ENCODE measurements at places on chromosomes 13 and 19.

DNA sequence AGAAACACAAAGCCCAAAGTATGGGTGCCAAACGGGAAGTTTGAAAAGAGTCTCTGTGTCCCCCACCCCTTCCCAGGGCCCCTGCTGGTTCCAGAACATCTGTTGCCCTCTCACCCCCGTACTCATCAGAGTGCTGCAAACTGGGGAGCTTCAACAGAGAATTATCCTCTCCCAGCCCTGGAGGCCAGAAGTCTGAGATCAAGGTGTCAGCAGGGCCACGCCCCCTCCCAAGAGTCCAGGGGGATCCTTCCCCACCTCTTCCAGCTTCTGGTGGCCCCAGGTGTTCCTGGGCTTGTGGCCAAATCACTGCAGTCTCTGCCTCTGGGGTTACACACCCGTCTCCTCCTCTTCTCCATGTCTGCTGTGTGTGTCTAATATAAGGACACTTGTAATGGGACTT is 183.4 kb downstream of the PTPRS start:
- no peak for DNase-seq

- DNase-seq, result no peak
These were observed 56.9 kb downstream of the RFC3 start for GRCh38 chr13:33874871-33875270.

DNA sequence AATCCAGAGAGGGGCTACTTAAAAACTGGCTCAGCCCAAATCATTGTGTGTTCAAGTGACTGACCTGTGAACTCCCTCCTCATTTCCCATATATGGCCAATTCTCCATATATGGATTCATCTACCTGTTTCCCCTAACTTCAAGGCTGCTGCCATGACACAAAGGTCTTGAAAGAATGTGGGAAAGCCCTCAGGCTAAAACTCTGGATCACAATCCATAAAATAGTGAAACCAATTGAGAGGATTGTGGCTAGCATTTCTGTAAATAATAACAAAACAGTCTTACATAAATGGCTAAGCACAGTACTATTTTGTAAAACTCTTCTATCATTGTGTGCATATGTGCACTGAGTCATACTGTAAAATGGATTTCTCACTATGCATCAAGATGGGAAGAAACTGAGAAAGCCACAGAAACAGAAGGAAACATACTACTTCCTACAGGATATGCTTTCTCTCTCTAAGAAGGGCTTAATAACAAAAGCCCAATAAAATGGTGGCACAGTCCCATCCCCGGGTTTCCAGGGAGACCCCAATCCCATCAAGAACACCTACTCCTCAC is 80.5 kb downstream of the FOXO1 start:
- DNase-seq, result peak; percentile 50

- DNase-seq, result no peak
These were observed 23.4 kb upstream of the GATAD2A start for GRCh38 chr19:19382118-19382517.

- DNase-seq, result no peak
These were observed 137.2 kb downstream of the CYSLTR2 start for GRCh38 chr13:48790966-48791365.

DNA sequence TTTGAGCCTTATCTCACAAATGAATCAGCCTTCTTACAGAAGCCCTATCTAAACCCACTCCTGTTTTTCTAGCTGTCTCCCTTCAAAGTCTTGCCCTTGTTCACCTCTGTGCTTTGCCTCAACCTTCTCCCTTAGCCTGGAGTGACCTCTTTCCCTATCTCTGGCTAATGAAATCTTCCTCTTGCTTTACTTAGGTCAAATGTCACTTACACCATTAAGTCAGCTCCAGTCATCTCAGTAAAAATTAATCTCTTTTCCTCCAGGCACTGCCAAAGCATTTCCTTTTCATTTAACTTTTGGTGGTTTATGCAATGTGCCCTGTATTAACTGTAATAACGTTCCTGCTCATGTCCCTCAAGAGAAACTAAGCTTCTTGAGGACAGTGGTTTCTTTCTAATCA is 596.5 kb upstream of the MIR17HG start:
- DNase-seq, result peak; percentile 26

- no peak for DNase-seq
These were observed 627.2 kb downstream of the UQCRFS1 start for GRCh38 chr19:28585796-28586195.

GRCh38 chr13:80577926-80578670 is 237.2 kb upstream of the SPRY2 start:
- no peak for DNase-seq

- DNase-seq, result no peak
These were observed 963.3 kb upstream of the SPRY2 start for GRCh38 chr13:81304121-81304659.

DNA sequence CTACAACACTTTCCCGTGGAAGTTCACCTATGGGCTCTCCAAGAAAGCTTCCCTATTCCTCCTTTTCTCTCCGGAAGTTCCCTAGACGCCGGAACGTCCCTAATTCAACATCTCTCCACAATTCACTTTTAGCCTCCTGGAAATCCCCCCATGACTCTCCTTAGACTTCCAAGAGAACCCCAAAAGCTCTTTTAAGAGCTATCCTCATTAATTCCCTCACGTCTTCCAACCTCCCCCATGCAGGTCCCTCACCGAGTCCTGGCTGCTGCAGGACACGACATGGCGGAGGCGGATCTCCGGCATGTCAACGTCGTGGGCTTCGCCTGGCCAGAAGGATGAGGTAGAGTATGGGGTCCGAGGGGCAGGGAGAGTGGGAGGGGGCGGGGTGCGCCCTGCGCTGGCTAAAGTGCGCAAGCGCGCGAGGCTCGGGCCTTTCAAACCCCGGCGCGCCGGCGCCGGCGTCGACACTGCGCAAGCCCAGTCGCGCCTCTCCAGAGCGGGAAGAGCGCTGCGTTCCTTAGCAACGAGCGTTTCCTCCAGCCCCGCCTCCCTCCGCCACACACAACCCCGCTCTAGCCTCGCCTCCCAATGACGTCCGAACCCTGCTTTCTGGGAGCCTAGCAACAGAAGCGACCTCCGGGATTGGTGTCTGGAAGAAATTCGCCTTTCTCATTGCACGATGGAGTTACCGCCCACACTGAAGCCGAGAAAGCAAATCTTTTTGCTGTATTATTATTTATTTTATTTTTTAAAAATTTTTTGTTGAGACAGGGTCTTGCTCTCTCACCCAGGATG is at the start of the genes PINLYP and XRCC1:
Gene PINLYP (plus strand): TSS at position 646 of the 795 bp plus-strand sequence. CDS start 1,391 bp downstream, outside the sequence.
Gene XRCC1 (minus strand): TSS at position 372 of the 795 bp plus-strand sequence. CDS start 69 bp downstream, at position 303.
- DNase-seq, result peak; percentile 99

GRCh38 chr19:4597975-4598671 is 38.6 kb upstream of the SEMA6B start:
- peak; percentile 60 for DNase-seq

DNA sequence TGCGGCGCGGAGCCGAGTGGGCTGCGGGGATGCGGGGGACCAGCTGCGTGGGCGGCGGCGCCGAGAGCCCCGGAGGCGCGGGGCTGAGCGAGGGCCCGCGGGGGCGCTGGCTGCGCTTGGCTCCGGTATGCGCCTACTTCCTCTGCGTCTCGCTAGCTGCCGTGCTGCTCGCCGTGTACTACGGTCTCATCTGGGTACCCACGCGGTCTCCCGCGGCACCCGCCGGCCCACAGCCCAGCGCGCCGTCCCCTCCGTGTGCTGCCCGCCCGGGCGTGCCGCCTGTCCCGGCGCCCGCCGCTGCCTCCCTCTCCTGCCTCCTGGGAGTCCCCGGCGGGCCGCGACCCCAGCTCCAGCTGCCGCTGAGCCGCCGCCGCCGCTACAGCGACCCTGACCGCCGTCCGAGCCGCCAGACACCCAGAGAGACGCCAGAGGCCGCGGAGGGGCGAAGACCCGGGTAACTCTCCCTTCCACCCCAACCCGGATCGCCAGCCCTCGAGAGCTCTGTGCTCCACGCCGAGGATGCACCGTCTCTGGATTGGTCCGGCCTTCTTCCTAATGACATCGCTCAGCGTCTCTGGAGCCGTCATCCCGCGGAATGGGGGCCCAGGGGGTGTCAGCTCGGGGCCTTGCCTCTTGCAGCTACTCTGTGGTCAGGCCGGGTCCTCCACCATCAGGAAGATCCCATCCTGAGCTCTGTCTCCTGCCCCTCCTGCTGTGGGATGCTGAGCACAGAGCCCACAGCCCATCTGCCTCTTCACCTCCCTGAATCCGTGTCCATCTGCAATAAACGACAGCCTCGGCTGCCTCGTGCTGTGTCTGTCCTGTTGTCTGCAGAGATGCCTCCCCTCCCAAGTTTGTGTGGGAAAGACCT is 441 bp downstream of the INAFM1 start:
- DNase-seq, result peak; percentile 31

DNA sequence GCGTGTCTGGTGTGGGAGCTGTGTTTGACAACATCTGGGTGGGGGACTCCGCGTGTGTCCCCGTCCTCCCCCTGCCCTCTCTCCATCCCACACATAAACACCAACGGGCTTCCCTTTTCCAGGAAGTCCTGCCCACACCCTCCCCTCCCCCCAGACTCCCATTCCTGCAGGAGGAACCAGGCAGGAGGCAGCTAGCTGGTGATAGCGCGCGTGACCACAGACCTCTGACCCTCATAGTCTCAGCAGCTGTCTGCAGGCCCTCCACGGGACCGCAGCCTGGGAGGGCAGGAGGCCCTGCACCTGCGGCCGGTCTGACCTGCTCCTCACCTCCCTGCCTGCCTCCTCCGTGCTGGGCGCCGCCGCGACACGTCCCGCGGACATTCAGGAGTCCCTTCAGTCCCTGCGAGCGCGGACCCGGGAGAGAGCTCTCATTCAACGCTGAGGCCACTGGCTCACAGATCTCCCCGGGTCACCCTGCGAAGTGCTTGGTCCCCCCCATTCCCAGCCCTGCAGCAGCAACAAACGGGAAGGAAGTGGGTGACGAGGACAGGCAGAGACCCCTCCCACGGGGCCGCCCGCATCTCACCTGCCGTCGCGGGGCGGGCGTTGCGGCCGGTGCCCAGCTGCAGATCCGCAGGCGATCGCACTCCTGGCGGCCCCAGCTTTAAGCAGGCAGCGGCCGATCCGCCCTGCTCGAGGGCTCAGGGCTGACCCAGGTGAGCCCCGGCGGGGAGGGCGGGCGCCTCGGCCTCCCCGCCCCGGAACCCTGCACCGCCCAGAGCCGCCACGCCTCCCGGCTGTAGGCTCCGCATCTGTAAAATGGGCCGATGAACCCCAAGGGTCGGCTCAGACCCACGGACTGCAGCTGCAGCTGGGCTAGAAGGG is 1.1 kb upstream of the ACP5 start:
- DNase-seq, result no peak

- DNase-seq, result no peak
These were observed 21.3 kb downstream of the TLE6 start for GRCh38 chr19:2998642-2999041.

- no peak for DNase-seq
These were observed 24.2 kb downstream of the PCDH20 start for GRCh38 chr13:61391426-61391825.

GRCh38 chr13:74597526-74597925 is 463.3 kb upstream of the KLF12 start:
- DNase-seq, result no peak

- no peak for DNase-seq
These were observed 10.6 kb downstream of the ONECUT3 start for GRCh38 chr19:1763648-1764639.

- DNase-seq, result no peak
These were observed 187.7 kb downstream of the RAP2A start for GRCh38 chr13:97621631-97622030.

DNA sequence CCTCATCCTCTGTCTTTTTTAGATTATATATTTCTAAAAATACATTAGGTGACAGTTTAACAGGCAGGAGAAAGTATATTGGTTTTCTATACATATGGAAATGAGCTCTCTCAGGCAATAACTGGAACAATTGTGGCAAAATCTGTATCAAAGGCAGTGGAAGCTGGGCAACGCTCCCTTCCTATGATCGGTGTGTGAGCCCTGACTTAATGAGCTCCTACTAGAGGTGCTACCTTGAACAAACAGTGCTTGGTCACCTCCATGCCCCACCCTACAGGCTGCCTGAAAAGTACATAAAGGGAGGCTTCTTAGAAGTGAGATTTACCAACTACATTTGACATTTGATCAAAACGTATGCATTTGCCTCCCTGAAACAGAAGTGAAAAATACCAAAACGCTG is 185.3 kb downstream of the EFNB2 start:
- no peak for DNase-seq

- DNase-seq, result no peak
These were observed 18.2 kb upstream of the AMER2 start for GRCh38 chr13:25190256-25190655.

GRCh38 chr19:10871711-10872545 is 575 bp downstream of the CARM1 start:
- no peak for DNase-seq

GRCh38 chr13:26503826-26504594 is 53.5 kb upstream of the WASF3 start:
- peak; percentile 30 for DNase-seq

- DNase-seq, result no peak
These were observed 6.9 kb downstream of the CHERP start for GRCh38 chr19:16535381-16535780.

GRCh38 chr19:17841810-17842662 is 5.7 kb downstream of the JAK3 start:
- peak; percentile 91 for DNase-seq

GRCh38 chr19:18989316-18989715 is 44.0 kb downstream of the SUGP2 start:
- DNase-seq, result no peak

- no peak for DNase-seq
These were observed 46.4 kb downstream of the RUBCNL start for GRCh38 chr13:46340631-46341111.

DNA sequence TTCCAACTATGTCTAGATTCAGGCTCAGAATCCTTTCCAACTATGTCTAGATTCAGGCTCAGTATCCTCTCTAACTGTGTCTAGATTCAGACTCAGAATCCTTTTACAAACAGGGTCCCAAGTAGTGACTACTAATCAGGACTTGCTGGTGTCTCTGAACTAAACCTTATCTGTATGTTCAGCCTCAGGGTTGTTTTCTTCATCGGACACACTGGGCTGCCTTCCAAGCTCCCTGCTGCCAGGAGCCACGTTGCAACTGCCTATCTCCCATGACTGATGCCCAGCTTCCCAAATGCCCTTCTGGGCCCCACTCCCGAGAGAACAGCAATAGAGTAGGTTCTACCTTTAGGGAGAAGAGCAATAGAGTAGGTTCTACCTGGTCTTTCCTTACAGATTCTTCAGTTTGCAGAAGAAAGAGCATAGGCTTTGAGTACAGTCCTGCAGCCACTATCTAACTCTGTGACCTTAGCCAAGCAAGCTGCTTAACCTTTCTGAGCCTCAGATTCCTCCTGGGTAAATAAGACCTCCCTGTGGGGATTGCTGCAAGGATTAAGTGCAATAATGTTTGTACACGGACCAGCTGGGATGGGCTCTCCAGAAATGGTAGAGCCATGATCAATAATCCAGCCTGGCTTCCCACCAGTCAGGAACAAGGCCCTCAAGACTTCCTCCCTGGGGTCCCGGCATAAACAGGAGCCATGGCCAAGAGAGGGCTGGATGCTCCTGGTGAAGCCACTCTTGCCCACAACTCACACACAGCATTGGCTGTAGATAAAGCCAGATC is 61.5 kb downstream of the ZIC5 start:
- DNase-seq, result no peak

Measured in cardiac fibroblast (primary cell).